ENCODE measurements at places on chromosomes 12 and 14.

DNA sequence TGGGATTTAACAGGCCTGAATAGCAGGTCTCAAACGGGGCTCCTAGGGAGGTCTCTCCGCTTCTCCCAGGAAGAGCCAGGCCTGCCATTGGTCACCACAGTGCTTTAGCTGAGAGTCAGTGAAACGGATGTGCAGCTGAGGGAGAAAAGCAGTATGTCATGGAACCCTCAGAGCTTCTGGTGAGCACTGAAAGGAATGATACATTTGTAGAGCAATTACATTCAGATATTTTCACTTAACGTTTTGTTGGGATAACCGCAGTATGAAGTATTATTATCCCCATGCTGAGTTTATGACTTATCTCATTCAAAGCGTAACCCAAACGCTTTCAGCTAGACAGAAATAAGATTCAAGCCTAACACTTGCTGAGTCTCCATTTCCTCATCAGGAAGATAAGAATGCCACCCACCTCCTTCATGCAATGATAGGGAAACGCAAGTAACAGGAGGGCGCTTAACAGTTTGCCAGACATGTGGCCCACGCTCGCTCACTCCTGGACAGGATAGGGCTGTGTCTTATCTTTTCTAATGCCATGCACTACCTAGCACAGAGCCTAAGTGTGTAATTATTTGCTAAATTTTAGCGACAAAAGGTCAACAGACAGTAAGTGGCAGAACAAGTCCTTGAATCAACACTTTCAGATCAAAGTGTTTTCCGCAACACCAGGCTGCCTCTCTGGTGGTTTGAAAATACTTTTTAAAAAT, 28.2 kb downstream of the DAD1 start:
- DNase-seq = peak; percentile 60

GRCh38 chr12:130835436-130835835, 3.6 kb downstream of the STX2 start:
- DNase-seq = no peak

- DNase-seq = no peak
These were observed 83.3 kb upstream of the HIF1A start for GRCh38 chr14:61611880-61612630.

- DNase-seq = peak; percentile 11
These were observed 85.8 kb downstream of the EXOC5 start for GRCh38 chr14:57182760-57183503.

DNA sequence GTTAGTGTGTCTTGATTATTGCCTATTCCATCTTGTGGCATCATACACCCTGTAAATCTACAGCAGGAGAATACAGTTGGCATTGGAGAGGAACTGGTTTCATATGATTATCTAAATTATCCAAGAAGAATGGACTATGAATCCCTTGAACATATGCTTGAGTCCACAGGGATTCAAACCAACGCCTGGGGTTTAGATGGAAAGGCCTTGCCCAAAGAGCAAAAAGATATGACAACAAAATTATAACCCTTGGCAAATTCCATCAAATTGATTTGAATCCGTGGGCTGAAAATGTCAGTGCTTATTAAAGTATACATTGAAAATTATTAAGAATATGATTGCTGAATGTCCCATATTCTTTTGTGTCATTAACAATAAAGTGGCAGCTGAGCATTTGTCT, 108.2 kb downstream of the PDE3A start:
- DNase-seq = no peak

GRCh38 chr12:46751173-46751572, 74.6 kb downstream of the SLC38A4 start:
- DNase-seq = no peak

- DNase-seq = no peak
These were observed 236.2 kb upstream of the FBXO33 start for GRCh38 chr14:39668449-39668848.

GRCh38 chr14:22774011-22774706, 7.7 kb downstream of the OXA1L start:
- DNase-seq = no peak

- no peak for DNase-seq
These were observed 104.2 kb upstream of the ABCD2 start for GRCh38 chr12:39723831-39724230.

GRCh38 chr12:480831-481816, 21.4 kb downstream of the B4GALNT3 start:
- DNase-seq = no peak

DNA sequence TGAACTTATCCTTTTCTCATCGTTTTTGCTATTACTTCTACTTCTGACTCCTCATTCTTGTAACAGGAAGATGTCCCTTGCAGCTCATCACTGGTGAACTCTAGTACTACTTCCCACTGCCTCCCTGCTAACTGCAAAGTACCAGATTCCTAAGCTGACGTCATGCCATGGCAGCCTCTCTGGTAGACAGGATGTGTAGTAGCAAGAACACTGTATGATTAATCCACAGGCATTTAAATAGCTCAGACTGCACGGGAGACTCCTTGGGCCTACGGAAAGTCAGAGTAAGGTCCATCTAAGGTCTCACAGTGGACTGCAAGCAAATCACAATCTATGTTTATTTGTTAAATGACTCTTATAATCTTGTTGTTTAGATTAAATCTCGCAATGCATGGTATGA, 43.5 kb downstream of the DNAI7 start:
- DNase-seq = no peak

DNA sequence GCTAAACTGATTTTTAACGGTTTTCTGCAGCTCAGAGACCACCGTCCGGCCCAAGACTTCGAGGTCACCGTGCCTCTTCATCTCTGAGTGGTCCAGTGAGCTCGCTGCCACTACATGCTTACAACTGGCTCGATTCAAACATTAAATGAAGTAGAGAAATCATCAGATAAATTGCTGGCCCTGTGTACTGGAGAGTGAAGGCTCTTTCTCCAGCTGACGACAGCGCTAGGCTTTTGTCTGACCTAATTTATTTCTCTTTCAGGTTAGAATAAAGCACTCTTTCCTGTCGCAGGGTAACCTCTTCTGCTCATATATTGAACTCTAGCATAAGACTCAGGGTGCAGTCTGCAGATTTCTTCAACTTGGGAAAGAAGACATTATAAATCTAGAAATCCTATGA, 6.4 kb downstream of the BCL11B start:
- no peak for DNase-seq

- no peak for DNase-seq
These were observed 3.6 kb upstream of the PALS1 start for GRCh38 chr14:67237591-67237990.

- DNase-seq = no peak
These were observed 81.4 kb upstream of the REP15 start for GRCh38 chr12:27614866-27615265.

- DNase-seq = no peak
These were observed 22.1 kb downstream of the OR10P1 start for GRCh38 chr12:55658635-55659391.

- DNase-seq = no peak
These were observed 43.2 kb upstream of the TUNAR start for GRCh38 chr14:95833429-95833828.

GRCh38 chr12:122836027-122836921, 1.0 kb downstream of the HIP1R start:
- DNase-seq = peak; percentile 62

GRCh38 chr12:30908722-30909348, 17.7 kb upstream of the TSPAN11 start:
- DNase-seq = no peak

GRCh38 chr12:106150555-106150954, 11.8 kb upstream of the NUAK1 start:
- DNase-seq = no peak

- no peak for DNase-seq
These were observed 47.7 kb upstream of the CDKN3 start for GRCh38 chr14:54348923-54349620.

DNA sequence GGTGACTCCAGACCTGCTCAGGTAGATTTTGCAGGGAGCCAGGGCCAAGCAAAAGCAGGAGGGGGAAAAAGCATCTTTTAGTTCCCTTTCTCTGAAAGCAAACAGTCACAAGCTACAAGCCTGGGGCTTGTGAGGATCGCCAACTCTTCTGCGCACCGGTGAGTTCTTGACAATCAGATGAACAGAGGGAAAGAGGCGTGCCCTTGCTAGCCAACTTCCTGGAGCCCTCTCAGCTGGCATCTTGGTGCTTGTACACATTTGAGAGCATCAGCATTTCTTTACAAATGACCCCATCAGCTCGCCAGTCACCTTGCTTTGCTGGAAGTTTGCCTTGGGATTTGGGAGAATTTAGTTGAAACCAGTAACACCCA, 55.5 kb downstream of the ZNF664 start:
- no peak for DNase-seq

DNA sequence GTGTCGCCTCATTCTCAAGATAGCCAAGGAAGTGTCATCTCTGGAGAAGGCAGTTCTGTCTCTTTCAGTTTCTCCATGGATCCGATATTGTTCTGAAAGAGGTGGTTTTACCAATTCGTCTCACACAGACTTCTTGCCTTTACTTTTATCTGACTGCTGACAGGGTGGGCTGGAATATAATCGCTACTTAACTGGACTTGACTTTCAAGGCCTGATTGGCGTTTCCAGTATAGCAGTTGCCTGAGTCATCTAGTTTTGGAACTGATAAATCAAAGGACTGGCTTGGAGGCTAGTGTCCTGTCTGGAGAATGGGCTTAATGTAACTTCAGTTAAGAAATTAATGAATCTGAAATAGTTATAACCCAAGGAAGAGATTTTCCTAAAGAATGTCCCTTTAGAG, 21.6 kb downstream of the PRKCH start:
- DNase-seq = no peak

- DNase-seq = no peak
These were observed 466.9 kb upstream of the STXBP6 start for GRCh38 chr14:25516838-25517237.

GRCh38 chr14:105218611-105219010, 29.7 kb upstream of the BTBD6 start:
- DNase-seq = no peak

GRCh38 chr12:24078318-24078765, 128.9 kb upstream of the SOX5 start:
- no peak for DNase-seq

- peak; percentile 61 for DNase-seq
These were observed 16.7 kb downstream of the SPPL3 start for GRCh38 chr12:120887253-120888043.

GRCh38 chr12:49017891-49018260, 700 bp downstream of the PRKAG1 start:
- peak; percentile 73 for DNase-seq

DNA sequence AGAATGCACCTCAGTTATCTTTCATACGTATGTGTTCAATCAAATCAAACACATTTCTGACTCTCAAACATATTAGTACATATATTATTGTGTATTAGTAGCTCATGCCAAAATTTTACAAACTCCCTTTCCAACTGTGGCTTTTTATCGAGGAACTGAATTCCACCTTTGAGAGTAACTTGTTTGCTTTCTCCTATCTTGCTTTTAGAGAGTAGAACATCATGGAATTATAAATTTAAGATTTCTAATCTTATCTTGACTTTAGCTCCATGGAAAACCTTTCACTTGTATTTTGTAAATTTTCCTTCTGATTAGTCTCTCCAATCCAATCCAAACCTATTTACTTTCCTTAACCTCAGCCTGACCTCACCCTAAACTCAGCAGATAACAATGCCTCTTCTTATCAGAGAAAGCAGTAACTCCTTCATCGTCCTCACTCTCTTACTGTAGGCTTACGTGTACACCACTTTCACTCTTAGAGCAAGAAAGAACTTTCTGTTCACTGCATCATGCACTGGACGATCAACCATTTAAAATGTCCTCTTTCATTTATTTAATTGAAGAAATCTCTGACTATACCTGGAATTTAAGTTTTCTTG, 164.5 kb downstream of the TMTC3 start:
- DNase-seq = no peak

DNA sequence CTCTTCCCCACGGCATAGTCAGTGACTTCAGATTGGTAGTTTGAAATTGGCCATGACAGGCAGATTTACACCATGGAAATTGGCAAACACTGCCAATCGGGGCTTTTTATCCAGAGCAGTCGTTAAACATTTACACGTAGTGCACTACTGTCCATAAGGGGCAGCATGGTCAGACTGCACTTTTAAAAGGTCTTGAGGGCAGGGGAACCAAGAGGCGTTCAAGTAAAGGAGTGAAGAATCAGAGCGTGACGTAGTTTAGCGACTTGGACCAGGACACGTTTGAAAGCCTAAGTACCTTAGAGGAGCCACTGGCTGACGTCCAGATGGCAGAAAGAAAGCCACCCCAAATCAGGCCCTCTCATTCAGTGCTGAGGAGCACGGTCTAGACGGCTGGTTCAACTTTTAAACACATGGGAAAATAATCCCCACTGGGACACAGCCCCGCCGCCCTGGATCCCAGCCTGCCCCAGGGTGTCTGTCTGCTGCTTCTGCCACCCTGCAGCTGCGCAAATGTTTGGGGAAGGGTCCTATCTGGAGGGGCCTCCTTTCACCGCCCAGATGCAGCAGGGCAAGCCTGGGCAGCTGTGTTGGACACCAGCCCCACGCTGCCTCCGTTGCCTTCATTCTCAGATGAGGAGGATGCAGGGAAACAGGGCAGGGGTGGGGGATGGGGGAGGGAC, 52.5 kb upstream of the PPP2R5C start:
- DNase-seq = no peak

- no peak for DNase-seq
These were observed 677.4 kb upstream of the TMEM132C start for GRCh38 chr12:127589541-127589940.

Data from activated CD4-positive, alpha-beta T cell treated with anti-CD3 and anti-CD28 coated beads for 48 hours (primary cell).